Pulmonary artery endothelial cell (primary cell): ENCODE measurements at places on chromosomes 2 and 18. TPM values are rescaled to one million over a fixed set of nuclear protein-coding genes. Genes with fewer than 3 reads are reported as not detected.

GRCh38 chr18:68992719-68993482, 195.0 kb downstream of the CCDC102B start:
- DNase-seq, result no peak

DNA sequence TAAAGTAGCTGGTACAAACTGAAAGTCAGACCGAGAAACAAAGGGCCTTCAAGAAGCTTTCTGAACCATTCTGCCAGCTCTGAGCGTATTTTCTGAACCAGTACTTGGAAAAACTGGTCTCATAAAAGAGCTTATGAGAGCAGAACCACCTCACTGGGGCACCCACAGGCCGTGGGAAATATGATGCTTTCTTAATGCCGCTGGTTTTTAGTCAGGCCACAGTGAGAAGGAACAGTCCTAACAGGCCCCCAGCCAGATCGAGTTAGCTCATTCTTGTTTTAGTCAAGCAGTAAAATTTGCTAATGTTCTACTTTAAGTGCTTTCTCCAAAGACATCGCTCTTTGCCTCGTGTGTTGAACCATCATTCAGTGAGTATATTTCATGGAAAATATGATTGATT, 12.7 kb upstream of the NOSTRIN start:
- no peak for DNase-seq

GRCh38 chr2:235050980-235051351, 99.1 kb downstream of the SH3BP4 start:
- DNase-seq, result peak; percentile 72

DNA sequence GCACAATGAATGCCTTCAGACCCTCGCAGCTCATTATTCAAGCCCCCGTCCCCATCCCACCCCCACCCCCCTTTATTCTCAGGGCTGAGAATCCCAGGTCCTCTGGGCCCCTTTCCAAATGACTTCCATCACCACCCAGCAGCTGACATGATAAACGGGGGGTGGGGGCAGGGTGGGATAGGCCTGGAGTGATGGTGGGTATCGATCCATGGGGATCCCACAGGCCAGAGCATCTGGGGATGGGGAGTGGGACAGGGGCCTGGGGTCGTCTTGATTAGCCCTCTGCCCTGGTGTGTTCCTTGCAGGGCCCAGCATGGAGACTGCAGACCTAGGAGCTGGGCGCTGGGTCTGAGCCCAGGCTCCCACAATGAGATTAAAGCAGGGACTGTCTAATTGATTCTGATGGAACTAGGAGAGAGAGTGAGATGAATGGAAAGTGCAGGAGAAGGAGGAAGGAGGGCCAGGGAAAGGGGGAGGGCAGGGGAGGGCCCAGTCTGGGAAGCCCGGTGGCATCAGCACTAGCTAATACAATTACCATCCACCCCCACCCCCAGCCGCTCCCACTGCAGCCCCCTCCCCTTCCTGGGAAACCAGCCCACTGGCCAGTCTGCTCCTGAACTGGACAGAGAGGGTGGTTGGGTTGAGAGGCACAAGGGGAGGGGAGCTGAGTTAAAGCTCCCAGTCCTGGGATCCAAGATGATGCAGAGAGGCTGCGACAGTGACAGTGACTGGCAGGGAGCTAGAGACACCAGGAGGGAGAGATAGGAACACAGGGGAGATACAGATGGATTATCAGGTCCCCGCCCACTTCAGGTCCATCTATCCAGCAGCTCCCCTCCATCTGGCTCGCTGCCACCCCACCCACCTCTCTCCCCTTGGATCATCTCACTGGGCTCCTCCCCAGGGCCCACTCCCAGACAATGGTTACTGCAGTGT, 13.1 kb upstream of the TNS1 start:
- no peak for DNase-seq

- no peak for DNase-seq
Measured at GRCh38 chr2:129797489-129798300, 181.8 kb upstream of the RAB6C start.

DNA sequence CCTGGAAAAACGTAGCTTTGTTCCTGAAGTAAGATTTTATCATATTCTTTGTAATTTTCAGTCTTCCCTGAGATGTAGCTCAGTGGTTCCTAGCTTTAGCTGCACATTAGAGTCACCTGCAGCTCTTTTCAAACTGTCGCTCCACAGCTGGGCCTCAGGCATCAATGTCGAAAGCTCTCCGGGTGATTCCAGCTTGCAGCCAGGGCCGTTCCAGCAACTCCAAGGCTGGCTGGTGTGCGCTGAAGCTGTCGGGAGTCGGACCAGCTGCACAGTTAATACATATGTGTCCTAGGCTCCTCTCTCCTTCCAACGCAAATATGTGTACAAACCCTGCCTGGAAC, 609 bp upstream of the ZNF2 start:
- DNase-seq, result no peak

- no peak for DNase-seq
Measured at GRCh38 chr18:30705943-30706342, 336.6 kb downstream of the DSC3 start.

DNA sequence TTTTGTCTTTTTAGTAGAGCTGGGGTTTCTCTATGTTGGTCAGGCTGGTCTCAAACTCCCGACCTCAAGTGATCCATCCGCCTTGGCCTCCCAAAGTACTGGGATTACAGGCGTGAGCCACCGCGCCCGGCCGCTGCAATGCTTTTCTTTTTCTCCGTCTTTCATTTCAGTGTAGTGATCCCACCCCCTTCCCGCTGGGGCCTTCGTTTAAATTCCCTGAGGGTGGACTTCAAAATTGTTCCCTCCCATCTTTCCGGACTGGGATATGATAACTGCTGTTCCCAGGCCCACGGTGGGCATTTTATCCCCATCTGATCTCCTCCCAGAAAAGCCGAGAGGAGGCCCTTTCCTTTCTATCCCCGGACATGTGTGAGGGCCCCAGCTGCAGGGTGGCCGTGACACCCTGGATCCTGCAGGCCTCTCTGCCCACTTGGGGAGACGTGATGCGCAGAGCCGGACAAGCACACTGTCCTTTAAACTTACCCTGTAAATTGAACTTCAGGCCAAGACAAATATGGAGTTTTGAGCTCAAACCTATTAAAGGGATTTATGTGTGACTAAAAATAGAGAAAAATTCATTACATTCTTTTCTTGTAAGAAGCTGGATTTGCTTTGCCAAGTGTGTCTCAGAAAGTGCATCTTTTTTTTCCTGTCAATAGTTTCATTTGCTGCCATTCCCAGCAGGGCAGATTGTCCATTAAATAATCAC, 54.5 kb upstream of the AFF3 start:
- no peak for DNase-seq

- peak; percentile 26 for DNase-seq
Measured at GRCh38 chr2:224882291-224883171, 159.7 kb downstream of the DOCK10 start.

DNA sequence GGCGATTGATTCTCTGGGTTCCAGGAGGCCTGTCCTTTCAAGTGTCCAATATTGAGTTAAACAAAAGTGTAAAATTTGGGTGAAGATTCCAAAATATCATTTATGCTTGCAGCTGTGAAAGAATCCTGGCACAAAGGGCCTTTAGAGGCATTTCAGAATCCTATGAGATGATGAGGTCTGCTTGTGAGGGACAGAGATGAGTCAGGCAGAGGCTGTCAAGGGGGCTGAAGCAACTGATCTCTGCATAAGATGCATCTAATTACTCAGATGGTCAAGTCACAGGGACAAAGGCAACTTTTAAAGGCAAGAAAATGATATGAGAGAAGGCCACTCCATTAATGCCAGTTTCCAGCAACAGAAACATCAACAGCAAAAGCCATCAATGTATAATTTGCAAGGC, 78.8 kb downstream of the FHOD3 start:
- no peak for DNase-seq

DNA sequence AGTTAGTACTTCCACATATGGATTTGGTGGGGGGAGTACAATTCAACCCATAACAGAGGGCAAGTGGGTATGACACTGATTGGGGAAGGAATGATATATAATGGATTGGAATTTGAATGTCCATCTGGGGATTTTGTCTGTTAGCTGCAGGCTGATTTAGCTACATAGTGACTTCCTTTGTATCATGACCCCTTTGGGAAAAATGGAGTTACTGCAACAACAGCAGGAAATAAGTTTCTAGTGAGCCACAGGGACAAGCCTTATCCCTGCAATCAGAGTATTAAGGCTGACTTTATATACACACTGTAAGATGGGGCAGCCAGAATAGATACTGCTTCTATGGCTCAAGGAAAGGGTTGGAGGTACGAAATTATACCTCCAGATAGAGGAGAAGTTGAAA, 404.4 kb upstream of the MEIS1 start:
- no peak for DNase-seq

DNA sequence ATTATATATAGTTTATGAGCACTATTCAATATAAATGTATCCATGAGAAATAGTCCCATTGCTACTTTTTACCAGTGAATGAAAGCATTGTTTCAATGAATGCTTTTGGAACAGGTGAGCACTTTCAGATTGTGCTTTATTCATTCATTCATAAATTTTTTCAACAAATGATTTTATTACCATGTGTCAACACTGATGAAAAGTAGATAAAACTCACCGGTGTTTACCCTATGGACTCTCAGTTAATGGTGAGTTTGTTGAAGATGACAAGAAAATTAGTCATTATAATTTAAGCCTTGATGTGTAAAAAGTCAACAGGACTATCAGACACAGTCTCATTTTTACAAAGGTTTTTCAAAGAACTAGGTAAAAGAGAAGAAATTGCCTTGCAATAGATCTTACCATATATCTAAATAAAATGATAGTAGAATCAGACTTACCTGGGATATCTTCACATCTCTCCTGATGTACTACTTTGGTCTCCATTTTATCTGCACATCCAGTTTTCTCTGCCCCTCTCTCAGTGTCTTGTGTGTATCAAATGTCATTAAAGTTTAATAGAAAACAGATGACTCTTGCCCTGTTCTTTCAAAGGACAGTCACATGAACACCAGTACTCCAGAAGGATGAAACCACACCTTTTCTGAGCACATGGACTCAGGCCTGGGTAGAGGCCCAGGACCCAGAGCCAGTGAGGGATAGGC, 325.3 kb upstream of the RND3 start:
- no peak for DNase-seq

GRCh38 chr2:157786663-157787363, 89.3 kb downstream of the ACVR1 start:
- no peak for DNase-seq

DNA sequence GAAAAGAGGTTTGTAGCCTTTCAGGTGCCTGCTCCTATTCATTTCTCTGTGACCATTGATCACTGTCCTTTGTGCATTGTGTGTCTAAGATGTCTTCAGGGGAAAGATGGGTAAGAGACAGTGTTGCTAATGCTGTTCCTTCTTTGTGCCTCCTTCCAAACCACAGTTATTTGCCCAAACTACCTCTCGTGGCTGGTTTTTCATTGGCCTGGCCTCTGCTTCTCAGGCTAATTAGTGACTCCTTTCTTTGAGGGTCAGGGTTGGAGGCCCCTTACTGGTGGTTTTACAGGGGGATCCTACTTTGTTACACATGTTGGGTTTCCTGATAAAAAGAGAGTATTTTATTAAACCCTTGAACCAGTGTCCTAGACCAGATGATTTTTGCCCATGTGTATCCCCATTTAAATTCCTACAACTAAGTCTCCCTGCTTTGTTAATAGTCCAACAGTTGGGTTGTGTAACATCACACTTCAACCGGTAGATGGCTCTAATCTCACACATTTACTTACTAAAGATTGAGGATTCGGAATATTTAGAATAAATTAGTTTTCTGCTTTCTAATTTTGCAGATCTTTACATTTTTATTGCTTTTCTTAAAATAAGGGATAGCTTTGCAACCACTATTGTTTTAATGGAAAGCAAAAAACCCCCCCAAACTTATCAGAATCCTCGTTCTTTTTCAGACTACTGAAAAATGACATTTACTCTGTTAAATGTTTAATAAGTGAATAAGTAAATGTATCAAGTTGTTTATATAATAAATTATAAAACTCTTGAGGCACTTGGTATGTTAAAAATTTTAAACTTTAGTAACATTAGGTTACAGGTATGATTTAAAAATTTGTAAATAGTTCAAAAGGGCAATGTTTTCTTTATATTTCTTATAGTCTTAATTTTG, 2.4 kb downstream of the MARS2 start:
- no peak for DNase-seq

GRCh38 chr18:26495287-26495686, 53.1 kb downstream of the KCTD1 start:
- no peak for DNase-seq

GRCh38 chr2:120683081-120683480, 52.6 kb upstream of the GLI2 start:
- no peak for DNase-seq

- no peak for DNase-seq
Measured at GRCh38 chr2:101698014-101698843, 722 bp downstream of the MAP4K4 start.

- DNase-seq, result no peak
Measured at GRCh38 chr2:150469706-150470274, 17.7 kb downstream of the RND3 start.

DNA sequence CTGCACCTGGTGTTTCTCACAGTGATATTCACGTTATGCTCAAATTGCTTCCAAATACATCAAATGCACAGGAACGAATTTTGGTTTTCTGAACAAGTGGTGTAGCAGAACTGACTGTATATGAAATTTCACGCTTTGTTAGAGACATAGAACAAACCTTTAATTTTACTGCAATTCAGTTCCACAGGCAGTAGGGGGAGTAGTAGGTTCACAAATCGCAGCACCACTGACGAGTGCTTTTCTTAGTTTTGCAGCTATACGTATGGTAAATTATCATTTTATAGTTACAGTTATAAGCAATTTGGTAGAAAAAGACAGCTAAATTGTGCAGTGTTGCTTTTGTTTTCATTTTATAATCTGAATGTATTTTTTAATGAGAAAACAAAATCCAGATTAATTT, 113.3 kb downstream of the KIAA1328 start:
- no peak for DNase-seq

GRCh38 chr2:230749111-230749510, 36.5 kb downstream of the CAB39 start:
- DNase-seq, result no peak

DNA sequence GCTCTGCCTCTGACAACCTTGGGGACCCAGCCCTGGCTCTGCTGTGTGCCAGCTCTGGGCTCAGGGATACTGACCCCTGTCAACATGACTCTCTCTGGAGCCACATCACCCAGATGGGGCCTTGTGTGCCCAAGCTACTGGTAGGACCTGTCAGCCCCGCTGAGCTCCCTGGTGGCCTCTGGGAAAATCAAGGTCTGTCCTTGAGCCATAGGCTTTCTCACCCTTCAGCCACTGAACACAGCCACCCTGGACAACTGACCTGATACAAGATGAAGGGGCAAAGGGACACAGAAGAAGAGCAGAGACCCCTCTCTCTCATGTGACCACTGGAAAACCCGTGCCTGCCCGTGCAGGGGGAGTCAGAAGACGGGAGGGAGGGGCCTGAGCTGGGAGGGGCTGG, 7.8 kb downstream of the CCDC74A start:
- DNase-seq, result no peak

UGT1A5 gene
- not detected in 2 replicates for total RNA-seq

SERPINB4 gene
- total RNA-seq, result not detected in 2 replicates

MCM6 gene
- total RNA-seq, result 28.6 and 41.4 TPM in 2 replicates
